ENCODE measurements at places on chromosomes 6 and 20. TPM values are rescaled to one million over a fixed set of nuclear protein-coding genes. Genes with fewer than 3 reads are reported as not detected.

FAM209B gene
- not detected for total RNA-seq

COL9A1 gene
- total RNA-seq = 0.34 TPM

GSTA5 gene
- not detected for total RNA-seq

PRL gene
- not detected for total RNA-seq

GRCh38 chr20:23350904-23351838 is 580 bp downstream of the NXT1 start:
- DNase-seq = peak; percentile 51

DNA sequence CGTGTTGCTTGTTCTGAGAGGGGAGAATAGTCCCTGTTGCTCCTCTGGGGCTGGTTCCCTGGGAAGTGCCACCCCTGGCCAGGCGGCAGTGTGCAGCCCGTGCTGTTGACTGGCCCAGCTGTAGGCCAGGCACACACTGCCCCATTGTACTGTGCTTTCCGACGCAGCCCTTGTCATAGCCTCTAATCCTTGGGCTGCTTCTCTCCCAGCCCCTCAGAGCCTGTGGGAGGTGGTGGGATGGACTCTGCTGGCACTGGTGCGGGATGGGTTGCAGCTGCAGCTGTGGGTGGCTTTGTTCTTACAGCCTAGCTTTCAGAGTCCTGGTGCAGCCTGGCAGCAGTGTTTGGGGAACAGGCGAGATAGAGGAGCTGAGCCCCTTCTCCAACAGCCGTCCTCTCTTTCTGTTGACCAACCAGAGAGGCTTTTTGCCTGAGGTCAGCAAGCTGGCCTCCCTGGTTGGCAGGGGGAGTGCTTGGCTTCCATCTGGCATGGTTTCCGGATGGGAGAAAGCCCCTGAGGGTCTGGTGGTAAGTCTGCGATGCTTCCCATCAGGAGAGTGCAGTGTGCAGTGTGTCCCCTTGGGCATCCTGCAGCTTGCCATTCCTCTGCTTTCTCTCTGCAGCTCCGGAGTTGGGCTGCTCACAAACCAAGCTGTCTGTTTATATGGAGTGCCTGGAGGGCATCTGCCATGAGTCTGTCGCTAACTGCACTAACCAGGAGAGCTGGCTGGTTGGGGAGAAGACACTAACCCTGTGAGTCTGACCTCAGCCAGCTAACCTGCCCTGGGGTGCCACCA is 12.1 kb downstream of the TJAP1 start:
- no peak for DNase-seq
